Cardiac septum (tissue), 1 donor: ENCODE measurements at places on chromosomes 12 and 14.
A peak's percentile ranks its signal among the peaks of the same experiment; 100 is the strongest.

DNA sequence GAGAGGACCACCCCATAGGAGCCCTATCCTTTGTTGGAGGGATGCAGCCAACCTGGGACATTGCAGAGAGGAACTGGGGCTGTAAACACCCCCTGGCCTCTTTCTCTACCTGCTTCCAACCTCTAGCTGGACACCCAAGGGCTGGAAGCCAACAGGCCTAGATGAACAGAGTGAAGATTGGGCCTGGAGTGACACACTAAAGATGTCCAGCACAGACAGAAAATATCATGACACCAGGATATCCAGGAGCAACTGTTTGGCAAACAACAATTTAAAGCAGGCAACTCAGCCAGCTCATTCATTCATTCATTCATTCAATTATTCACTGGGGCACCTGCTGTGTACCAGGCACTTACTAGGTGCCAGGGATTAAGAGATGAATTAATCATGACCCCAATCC, 125.0 kb upstream of the NCOR2 start:
- DNase-seq = no peak

DNA sequence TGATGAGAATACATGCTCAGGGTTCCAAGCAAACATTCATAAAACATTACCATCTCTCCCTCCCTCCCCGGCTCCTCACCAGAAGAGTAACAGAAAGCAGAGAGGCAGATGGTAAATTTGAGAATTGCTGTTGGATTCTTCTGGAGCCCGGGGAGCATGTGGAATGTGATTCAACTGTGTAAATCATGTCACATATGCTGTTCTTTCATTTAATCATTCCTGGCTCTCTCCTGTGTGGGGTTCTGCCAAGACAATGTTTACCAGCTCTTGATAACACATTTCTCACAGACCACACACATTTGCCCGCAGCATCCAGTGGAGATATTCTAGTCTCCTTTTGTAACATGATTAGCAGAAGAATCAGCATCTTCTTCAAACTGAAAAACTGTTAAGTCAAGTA, 23.4 kb upstream of the NR2C1 start:
- no peak for DNase-seq

DNA sequence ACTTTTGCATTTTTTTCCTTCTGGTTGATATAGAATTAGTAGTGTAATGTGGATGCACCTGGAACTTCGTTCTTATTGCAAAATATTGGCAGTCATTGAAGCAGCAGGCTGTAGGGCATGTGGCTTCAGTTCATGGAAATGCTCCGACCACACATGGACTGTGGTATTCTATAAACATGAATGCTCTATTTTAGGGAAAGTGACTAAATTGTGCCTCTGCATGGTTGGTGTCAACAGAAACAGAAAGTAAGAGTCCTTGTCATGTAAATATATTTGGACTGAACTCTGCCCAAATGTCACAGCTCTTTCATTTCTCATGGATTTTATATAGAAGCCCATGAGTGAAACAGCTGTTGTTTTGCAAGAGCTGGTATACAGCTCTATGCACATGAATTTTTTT, 917.0 kb downstream of the LRFN5 start:
- DNase-seq = no peak

GRCh38 chr12:49349266-49349665, 2.6 kb downstream of the DNAJC22 start:
- DNase-seq = no peak

DNA sequence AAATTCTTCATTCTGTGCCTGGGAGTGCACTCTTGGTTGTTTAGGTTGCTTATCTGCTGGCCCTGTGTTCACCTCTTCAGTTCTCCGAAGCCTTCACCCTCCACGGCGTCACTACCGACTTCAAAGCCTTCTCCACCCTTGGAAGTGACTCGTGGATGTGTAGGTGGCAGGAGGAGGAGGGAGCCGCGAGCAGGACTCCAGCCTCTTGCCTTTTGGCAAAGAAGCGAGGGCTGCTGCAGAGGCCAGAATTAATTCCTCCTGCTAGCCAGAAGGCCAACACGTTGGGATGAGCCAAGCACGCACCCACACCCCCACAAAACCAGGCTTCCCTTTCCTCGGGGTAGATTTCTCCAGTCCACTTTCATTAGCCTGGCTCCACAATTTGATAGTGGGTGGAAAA, 86.5 kb downstream of the TBX5 start:
- peak; percentile 75 for DNase-seq

- DNase-seq = no peak
Observed at GRCh38 chr14:89803542-89803941, 151.0 kb downstream of the EFCAB11 start.

DNA sequence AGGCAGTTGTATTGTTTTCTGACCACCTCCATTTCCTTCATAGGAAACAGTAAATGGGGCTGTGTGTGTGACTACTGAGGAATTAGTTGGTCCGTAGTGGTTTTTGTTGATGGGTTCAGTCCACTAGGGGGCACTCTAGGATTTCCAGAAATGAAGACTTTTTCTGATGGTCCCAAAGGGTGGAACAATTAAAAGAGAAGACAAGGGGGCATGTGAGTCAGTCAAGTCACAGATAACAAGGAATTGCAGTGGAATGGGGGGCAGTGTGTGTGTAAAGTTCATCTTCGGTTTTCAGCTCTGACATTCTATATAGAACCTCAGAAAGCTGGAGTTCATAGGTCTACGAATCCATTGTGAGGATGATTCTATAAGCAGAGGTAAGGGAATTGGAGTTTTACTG, 186.6 kb upstream of the OR4E1 start:
- DNase-seq = no peak

GRCh38 chr14:93712838-93713724, 75.2 kb downstream of the PRIMA1 start:
- no peak for DNase-seq

DNA sequence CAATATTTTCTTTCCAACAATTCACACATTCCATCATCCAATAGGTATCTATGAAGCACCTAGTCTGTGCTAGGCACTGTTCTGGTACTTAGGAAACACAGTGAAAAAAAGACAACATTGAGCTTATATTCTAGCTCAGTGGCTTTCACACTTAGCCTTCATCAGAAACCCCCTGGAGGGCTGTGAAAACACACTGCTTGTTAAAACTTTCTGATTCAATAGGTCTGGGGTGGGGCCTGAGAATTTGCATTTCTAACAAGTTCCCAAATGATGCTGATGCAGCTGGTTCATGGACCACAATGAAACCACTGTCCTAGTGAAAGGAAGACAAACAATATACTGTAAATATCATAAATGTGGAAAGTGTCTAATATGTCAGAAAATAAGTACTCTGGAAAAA, 5.9 kb downstream of the VTI1B start:
- DNase-seq = no peak

DNA sequence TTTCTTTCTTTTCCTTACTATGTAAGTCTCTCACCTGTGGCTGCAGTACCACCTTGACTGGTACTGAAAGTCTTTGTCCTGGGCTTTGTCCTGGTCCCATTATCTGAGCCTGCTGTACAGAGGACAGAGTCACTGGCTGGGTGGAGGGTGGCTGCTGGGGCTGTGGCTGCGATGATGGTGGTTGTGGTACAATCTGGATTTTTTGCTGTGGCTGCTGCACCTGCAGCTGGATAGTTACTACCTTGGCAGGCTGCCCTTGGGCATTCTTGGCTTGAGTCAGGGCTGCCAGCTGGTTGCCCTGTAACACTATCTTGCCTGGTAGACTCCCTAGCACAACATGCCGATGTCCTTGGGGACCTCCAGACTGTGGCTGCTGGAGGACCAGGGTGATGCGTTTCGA, 27.0 kb downstream of the CHD8 start:
- no peak for DNase-seq

GRCh38 chr14:65704437-65704836, 291.9 kb downstream of the FUT8 start:
- no peak for DNase-seq

GRCh38 chr12:11885261-11886038, 185.3 kb upstream of the BCL2L14 start:
- DNase-seq = no peak
